ENCODE measurements at places on chromosomes 13 and 19.

GRCh38 chr13:46721054-46721453 is 75.9 kb downstream of the ESD start:
- DNase-seq: peak; percentile 28

DNA sequence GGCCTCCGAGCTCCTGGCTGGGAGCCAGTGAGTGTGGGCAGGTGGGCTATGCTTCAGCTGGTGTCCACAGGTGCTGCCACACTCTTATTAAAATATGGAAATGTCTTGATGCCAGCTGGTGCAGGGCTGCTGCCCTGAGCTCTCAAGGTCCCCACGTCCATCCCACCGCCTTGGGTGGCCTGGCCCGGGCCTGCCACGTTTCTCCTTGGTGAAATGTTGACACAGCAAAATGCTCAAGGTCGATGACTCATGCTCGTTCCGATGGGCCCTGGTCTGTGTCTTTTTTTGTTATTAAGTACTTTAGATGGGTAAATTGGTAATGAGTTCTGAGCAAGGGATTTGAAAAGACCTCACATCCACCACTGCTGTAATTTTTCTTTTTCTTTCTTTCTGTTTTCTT is 524.7 kb downstream of the MYO16 start:
- DNase-seq: no peak

DNA sequence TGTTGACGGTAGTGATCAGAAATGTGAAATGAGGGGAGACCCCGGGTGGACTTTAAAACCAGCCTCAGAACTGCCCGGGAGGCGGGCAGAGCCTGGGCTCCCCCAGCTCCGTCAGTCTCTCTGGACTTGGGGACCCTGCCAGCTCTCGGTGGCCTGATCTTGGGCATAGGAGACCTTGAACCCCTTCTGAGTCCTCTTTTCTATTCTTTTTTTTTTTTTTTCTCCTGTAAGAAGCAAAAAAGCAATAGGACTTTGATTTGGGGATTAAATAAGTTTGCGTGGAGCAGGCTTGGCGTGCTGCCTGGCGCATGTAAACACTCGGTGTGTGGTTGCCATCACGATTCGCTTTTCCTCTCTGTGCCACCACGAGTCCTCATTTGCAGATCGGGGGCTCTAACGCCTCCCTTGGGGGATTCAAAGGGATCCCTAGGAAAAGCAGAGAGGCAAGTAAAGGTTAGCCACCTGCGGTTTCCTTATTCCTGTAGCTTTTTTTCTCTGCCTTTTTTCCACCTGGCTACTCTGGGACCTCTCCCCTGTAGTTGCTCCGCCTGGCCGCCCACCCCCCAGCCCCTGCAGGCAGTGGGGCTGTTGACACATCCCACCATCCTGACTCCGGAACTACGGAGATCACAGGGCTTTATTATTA is 1.3 kb downstream of the SAFB start:
- DNase-seq: no peak

GRCh38 chr19:35488677-35489076 is 1.6 kb downstream of the KRTDAP start:
- DNase-seq: no peak

DNA sequence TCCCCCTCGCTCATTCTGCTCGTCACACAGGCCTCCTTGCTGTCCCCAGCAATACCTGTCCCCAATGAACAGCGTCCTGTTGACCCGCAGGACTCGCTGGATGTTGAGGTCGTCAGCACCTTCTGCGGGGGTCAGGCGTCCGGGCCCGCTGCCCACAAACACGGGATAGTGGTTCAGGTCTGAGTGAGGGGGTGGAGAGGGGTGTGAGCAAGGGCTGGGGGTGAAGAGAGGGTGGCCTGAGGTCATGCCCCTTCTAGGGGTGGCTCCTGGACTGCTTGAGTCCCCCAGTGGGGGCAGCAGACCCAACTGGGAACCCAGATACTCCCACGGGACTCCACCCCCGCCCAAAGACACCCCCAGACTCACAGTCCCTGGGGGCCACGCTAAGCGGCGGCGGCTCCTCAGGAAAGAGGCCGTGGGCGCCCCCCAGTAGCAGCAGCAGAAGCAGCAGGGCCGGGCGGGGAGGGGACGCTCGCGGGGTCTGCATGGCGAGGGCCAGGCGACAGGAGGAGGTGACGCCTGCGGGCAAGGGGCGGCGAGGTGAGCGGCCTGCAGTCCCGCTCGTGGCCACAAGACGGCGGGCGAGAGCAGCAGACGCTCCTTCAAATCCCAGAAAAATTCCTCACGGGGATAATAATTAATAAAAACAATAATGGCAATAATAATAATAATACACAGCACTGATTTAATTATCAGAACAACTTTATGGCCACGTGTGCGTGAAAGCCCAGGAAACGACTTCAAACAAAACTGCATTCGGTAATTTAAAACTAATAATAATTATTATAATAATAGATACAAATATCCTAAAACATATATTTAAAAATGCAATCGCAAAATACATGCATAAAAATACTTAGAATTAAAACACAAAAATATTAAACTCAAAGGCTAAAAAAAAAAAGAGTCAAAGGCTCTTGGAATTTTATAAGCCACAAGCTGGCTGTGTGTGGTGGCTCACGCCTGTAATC is 1.2 kb downstream of the SEMA6B start:
- DNase-seq: peak; percentile 64

GRCh38 chr13:95535243-95535642 is 17.3 kb upstream of the CLDN10 start:
- no peak for DNase-seq

DNA sequence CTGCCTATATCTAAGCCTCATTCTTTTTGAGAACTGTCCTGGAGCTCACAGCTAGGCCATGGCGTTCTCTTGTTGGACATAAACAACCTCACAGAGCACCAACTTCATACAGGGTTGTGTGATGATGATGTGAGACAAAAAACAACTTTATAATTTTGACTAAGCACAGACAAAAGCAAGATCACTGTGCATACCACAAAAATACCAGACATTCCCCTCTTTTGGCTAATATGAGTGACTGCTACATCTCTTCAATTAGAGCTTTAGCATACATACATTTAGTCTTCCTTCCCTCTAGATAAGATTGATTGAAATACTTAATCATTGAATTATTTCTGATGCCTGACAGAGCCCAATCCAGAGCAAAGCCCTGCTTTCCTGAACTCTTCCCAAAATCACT is 8.3 kb downstream of the MAB21L1 start:
- DNase-seq: no peak

DNA sequence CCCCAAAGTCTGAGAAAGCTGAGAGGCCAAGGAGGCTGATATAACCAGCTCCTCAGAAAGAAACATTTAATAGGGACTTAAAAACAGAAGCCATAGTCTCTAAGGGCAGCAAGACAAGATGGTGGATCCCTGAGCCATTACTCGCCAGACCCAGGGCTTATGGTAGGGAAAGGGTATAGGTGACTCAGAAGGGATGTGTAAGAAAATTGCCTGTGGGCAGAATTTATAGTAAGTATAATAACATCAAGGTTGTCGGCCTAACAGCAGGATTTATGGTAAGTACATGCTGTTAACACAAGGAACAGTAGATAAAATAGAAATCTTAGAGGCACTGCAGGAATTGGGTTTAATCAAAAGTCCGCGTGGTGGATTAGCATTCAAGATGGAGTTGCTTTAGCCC is 14.7 kb downstream of the KBTBD6 start:
- no peak for DNase-seq

GRCh38 chr19:37951816-37952210 is 44.8 kb downstream of the SIPA1L3 start:
- DNase-seq: no peak

DNA sequence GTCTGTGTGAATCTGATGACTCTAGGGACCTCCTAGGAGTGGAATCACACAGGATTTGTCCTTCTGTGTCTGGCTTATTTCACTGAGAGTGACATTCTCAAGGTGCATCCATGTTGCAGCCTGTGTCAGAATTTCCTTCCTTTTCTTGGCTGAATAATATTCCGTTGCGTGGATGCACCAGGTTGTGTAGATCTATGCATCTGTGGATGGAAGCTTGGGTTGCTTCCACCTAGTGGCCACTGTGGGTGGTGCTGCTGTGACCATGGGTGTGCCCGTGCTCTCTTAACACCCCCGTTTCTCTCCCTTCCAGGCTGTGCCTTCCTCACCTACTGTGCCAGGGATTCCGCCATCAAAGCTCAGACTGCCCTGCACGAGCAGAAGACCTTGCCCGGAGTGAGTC is 26.2 kb downstream of the CELF5 start:
- no peak for DNase-seq

DNA sequence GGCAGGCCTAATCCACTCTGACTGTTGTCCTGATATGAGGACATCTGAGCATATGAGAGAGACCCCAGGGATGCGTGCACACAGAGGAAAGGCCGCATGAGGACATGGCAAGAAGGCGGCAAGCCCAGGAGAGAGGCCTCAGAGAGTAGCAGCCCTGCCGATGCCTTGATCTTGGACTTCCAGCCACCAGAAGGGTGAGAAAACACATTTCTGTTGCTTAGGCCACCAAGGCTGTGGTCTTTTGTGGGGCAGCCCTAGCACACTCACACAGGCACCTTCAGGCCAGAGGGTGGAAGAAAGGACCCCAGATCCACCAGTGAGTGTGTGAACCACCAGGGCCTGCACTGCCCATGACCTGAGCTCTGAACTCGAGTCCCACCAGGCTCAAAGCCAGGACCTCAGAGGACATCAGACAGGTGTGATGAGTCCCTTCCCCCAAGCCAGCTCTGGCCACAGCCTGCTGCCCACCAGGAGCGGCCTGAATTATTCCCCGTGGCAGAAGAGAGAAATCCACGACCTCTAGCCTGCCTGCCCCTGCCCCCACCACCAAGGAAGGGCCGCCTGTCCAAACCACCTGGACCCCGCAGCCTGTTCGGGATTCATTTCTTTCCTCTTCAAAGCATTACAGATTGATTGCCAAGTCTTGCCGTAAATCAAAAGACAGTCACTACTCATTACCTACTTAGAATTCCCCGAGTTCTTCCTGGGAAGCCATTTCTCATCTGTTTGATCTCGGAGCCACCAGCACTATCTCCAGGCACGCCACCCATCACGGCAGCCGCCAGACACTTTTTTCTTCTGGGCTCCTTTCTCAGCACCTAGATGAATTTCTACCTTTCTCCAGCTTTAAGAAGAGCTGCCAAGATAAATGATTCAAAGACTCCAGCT is 72.2 kb downstream of the CEBPG start:
- no peak for DNase-seq

DNA sequence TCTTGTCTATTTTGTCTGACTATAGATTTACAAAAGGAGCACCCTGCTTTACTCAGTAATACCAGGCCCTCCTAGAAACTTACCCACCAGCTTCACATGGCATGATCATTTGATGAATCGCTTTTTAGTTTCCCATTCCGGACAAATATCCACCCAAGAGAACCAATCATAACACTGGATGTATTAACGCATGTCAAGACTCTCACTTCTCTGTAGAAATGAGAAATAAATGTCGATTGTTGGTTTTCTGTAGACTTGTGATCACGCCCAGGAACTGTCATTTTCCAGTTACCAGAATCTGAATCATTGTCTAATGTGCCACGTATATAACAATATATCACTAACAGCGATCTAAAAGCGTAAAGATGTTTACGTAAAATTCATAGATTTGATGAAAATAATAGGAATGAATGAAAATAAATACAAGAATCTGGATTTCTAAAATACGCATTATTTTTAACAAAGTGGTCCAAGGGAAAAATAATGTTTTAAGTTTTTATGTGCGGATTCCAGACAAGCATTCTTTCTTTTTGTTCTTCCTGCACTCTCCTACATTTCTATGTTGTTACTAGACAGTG is 14.0 kb downstream of the CDX2 start:
- DNase-seq: no peak
